ENCODE measurements at places on chromosomes 5 and 9.

DNA sequence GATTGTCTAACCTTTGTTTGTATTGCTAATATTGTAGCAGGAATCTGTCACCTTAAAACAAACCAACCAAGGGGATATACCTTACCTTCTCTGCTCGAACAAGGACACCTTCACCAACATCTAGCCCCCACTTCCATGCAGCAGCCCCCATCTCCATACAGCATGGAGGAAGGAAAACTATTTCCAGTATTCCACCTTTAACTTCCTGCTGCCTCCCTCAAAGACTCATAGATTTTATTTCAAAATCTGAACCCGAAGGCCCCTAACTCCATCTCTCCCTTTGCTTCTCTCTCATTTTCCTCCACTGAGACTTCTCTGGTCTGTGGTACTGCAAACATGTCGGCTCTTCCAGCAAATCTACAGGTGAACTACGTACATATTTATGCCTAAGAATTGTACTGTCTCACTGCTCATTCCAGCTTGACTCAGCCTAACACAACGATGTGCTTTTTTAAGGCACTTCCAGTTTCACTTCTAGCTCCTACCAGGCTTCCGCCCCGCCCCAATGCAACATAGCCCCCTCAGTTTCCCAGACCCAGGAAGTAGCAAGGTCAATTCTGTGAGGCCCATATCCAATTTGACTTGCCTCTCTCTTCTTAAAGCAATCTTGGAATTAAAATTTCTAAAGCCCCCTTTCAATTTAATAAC is 70.7 kb upstream of the RNF38 start:
- DNase-seq = no peak

DNA sequence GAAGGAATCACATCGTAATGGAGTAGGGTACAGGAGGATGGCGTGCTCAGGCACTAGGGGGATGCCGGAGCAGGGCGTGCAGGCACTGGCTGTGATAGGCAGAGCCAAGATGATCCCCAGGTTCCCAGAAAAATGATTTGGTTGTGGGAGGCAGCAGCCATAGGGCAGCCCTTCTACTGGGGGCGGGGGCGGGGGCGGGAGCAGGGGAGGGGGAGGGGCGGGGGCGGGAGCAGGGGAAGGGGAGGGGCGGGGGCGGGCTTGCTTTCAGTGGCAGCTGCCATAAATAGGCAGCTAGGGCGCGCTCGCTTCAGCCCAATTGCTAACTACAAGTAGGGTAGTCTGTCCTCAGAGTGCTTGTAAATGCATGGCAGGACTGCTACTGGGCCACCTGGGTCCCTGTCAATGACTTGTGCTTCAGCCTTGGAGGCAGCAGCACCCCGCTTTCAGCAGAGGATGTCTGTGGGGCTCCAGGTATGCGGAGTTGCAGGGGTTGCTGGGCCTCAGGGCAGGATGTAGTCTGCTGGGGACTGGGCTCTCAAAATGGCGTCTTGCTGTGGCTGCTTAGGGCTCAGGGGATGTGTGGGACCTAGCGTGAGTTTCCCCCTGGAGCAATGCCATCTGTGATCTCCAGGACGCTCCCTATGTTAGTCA is 354.3 kb downstream of the RAB3C start:
- no peak for DNase-seq

GRCh38 chr9:13705918-13706317 is 426.4 kb upstream of the MPDZ start:
- DNase-seq = no peak

- no peak for DNase-seq
Measured at GRCh38 chr9:81363916-81364480, 325.3 kb downstream of the TLE1 start.

GRCh38 chr9:82706786-82707185 is 356.2 kb downstream of the RASEF start:
- no peak for DNase-seq

All from Jurkat, Clone E6-1 (cell line).